Colonic mucosa (tissue), 4 donors: ENCODE measurements at places on chromosomes 13 and 19.

GRCh38 chr19:46886546-46887239 lies 25.9 kb downstream of the ARHGAP35 start:
- H3K27ac ChIP-seq: no peak overlapping the region
- H3K27me3 ChIP-seq: no peaks in the 10 kb centered on the region
- no peaks in the 10 kb centered on the region for H3K4me1 ChIP-seq
- no peaks in the 10 kb centered on the region for H3K36me3 ChIP-seq
- no peak for DNase-seq

DNA sequence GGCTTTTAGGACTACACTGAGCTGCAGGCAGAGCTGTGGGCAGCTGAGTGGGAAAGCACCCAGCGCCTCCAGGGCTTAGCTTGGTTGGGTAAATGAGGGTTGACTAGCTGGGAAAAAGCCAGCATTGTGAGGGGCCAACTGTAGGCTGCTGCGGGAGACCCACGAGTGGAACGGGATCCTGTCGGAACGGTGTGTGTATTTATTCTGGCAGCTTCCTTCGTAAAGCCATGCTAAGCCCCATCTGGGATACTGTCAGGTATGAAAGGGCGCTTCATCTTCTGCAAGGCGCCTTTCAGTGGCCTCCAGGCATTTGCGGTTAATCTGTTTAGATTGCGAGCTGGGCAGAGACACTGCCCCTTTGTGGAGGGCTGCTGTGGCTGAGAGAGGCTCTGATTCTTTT lies 39.5 kb upstream of the CNMD start:
- H3K4me3 ChIP-seq: no peak overlapping the region
- no peaks in the 10 kb centered on the region for H3K27me3 ChIP-seq
- H3K4me1 ChIP-seq: no peaks in the 10 kb centered on the region
- no peaks in the 10 kb centered on the region for H3K36me3 ChIP-seq
- no peak for DNase-seq

- H3K36me3 ChIP-seq: no peaks in the 10 kb centered on the region
- H3K4me3 ChIP-seq: peak overlapping the region; percentile 91
- H3K27ac ChIP-seq: peak overlapping the region; percentile 78
- peak; percentile 59 for DNase-seq
- H3K4me1 ChIP-seq: peaks cover under 1% of the 10 kb centered on the region
Observed at GRCh38 chr19:925087-925525, 729 bp upstream of the ARID3A start.

DNA sequence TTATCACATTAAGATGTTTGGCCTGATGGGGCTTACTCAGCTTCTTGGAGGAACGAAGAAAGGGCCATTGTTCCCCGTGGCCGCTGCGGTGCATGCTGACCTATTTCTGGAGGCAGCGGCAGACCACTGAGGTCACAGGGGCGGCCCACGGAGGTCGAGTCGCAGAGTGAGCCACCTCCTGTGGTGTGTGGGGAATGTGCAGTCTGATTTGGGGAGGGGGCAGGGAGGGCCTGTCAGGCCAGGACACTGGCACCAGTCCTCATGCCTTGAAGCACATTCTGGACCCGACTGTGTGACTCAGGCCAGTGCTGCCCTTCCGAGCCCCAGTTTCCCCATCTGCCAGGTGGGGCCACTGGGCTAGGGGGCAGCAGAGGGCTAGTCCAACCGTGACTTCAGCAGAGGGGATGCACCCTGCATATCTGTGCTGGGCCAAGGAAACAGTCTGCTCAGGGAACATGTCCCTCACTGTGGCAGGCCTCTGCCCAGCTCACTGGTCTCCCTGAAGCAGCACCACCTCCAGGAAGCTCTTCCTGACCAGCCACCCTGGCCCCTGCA lies 6.3 kb downstream of the SLC7A10 start:
- no peak overlapping the region for H3K4me3 ChIP-seq
- H3K36me3 ChIP-seq: no peaks in the 10 kb centered on the region
- no peak overlapping the region for H3K27ac ChIP-seq

DNA sequence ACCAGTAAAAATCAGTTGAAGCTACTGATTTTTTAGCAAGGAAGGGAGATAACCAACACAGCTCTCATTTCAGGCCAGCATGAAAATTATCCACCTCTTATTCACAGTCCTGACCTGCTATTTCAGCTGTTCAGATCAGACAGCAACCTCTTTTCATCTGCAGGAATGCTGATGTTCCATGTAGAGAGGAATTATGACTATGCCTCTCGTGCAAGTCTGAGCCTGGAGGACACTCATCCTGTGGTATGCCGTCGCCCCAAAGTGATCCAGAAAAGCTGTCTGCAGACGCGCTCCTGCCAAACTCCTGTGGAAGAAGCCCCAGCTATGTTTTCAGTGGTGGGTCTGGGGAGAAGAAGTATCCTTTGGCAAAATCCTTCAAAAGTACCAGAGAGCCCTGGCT lies 563.5 kb upstream of the SLITRK1 start:
- no peaks in the 10 kb centered on the region for H3K4me1 ChIP-seq
- no peaks in the 10 kb centered on the region for H3K27me3 ChIP-seq
- H3K4me3 ChIP-seq: no peak overlapping the region
- no peak for DNase-seq
- no peaks in the 10 kb centered on the region for H3K36me3 ChIP-seq

DNA sequence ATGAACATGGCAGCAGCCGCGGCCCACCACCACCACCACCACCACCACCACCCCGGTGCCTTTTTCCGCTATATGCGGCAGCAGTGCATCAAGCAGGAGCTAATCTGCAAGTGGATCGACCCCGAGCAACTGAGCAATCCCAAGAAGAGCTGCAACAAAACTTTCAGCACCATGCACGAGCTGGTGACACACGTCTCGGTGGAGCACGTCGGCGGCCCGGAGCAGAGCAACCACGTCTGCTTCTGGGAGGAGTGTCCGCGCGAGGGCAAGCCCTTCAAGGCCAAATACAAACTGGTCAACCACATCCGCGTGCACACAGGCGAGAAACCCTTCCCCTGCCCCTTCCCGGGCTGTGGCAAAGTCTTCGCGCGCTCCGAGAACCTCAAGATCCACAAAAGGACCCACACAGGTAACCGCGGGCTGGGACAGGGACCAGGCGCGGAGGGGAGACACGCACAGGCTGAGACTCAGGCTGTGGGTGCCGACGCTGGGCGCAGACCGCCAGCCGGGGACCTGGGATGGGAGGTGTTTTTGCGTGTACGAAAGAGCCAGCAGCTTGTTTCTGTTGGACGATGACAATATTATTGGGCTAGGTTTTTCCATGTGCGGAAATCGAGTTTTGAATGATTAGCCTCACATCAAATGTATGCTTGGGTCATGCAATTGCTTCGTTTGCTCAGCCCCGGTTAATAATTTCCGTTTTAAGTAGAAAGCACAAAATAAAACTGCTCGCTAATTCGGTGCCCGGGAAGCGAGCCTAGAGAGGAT lies 1.3 kb downstream of the ZIC2 start:
- no peak overlapping the region for H3K4me3 ChIP-seq
- no peak overlapping the region for H3K27ac ChIP-seq
- peaks cover 10% of the 10 kb centered on the region for H3K4me1 ChIP-seq
- no peak for DNase-seq

DNA sequence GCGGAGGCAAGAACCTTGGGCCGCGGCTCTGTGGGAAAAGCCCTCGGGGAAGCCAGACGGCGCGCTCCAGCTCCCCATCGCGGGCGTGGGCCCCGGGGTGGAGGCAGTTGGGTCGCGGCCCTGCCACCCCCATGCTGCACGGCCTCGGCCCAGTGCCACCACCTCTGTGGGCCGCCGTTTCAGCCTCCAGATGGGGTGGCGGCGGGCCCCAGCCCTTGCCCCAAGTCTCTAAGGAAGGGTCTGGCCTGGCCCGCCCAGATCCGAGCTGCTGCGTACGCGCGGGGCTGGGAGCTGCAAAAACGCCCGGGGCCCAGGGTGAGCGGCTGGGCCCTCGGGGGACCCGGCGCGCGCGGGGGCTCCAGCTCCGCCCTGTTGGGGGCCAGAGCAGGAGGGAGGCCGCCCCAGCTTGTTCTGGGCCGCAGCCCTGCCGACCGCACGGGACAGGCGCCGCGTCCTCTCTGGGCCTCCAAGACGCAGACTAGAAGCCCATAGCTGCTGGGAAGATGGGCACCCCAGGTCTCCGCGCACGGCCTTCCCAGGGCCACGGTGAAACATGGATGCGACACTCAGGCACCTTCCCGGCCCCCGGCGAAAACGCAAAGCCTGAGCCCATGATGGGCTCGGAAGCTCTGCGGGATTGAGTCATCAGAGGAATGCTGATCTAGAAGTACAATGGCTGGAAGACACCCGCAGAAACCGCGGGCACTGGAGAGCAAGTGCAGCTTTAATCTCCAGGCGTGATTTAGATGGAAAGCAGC lies 110.1 kb downstream of the KCTD15 start:
- no peaks in the 10 kb centered on the region for H3K36me3 ChIP-seq
- peak overlapping the region; percentile 45 for H3K4me3 ChIP-seq
- H3K27ac ChIP-seq: no peak overlapping the region
- DNase-seq: no peak

DNA sequence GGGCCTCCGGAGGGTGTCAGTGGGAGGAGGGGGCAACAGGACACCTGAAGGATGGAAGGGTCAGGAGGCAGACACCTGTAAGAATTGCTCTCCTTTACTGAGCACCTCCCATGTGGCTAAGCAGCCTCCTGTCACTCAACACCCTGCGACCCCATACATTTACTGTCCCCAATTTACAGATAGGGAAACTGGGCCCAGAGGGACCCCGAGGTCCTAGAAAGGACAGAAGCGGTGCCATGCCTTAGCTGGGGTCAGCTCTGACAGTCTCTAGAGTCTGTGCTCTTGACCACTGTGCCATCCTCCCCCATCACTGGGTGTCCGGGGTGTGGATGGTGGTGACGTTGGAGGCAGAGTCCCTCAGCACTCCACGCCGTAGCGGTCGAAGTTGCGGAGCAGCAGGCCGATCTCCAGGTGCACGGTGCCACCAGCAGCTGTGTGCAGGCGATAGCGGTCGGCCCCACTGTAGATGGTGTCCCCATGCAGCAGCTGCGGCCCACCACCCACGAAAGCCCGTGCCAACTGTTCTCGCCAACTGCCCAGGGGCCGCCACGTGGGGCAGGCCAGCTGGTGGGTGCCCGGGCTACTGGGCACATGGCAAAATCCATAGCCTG lies 726 bp upstream of the TGFB1 start:
- peaks cover 7% of the 10 kb centered on the region for H3K27me3 ChIP-seq
- H3K4me1 ChIP-seq: peaks cover 6% of the 10 kb centered on the region
- peak; percentile 28 for DNase-seq
- no peaks in the 10 kb centered on the region for H3K36me3 ChIP-seq
- peak overlapping the region; percentile 81 for H3K27ac ChIP-seq

- no peaks in the 10 kb centered on the region for H3K36me3 ChIP-seq
- DNase-seq: no peak
- no peak overlapping the region for H3K27ac ChIP-seq
- H3K27me3 ChIP-seq: no peaks in the 10 kb centered on the region
- no peak overlapping the region for H3K4me3 ChIP-seq
Observed at GRCh38 chr13:72599178-72599743, 128.2 kb downstream of the MZT1 start.

DNA sequence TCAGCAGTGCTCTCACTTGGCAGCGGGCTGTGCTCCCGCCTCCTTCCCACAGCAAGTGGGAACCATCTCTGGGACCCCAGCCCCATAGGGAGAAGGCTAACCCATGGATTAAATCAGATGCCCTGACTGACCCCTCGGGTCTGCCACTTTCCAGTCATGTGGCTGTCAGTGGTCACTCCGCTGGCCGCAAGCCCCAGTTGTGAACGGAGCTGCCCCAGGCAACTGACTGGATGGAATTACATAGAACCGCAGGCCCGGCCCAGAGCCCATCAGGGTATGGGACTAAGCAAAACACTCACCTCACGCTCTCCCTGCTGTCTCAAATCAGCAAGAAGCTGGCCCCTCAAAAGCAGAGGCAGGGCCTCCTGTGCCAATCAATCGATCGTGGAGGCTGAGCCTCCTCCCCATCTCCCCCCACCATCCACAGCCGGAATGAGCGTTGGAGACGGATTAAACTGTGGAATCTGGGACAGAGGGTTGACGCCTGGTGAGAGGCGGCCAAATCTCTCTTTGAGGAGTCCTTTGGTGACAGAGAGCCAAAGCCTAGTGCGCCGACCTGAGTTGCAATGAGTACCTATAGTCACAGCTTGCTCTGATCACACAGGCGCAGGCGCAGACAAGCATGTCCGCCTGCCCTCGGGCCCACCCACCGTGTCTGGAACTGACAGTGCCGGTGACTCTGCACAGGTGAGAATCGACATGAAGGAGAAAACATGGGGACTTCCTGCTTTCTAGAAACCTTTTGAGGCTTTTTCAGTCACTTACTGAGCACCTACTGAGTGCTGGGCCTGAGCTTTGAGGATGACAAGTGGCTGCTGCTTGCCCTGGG lies 38.7 kb downstream of the PBX4 start:
- no peaks in the 10 kb centered on the region for H3K27me3 ChIP-seq
- H3K4me3 ChIP-seq: no peak overlapping the region
- no peak for DNase-seq
- no peaks in the 10 kb centered on the region for H3K4me1 ChIP-seq
- H3K36me3 ChIP-seq: no peaks in the 10 kb centered on the region
- peak overlapping the region; percentile 50 for H3K27ac ChIP-seq

GRCh38 chr13:114140906-114141250 lies 8.5 kb upstream of the RASA3 start:
- DNase-seq: no peak
- H3K36me3 ChIP-seq: no peaks in the 10 kb centered on the region
- peaks cover 11% of the 10 kb centered on the region for H3K4me1 ChIP-seq
- no peaks in the 10 kb centered on the region for H3K27me3 ChIP-seq
- H3K4me3 ChIP-seq: no peak overlapping the region

DNA sequence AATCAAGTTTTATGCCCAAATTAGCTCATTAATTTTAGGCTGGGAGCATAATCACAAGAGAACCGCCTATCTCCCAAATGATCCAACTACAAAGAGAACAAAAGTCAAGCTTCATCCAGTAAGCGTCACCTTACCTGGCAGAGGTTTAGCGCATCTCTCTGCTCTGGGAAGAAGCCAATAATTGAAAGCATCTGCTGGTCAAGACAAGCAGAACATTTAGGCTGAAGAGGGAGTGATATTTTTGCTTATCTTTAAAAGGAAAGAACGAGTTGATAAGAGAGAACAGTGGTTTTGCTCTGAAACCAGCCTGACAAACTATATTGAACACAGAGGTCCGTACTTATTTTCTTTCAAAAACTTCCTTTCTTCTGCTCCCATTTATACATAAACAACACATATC lies 242.1 kb downstream of the ENOX1 start:
- no peaks in the 10 kb centered on the region for H3K4me1 ChIP-seq
- no peak overlapping the region for H3K4me3 ChIP-seq
- H3K27ac ChIP-seq: no peak overlapping the region
- no peaks in the 10 kb centered on the region for H3K27me3 ChIP-seq
- H3K36me3 ChIP-seq: no peaks in the 10 kb centered on the region
- no peak for DNase-seq

- no peak overlapping the region for H3K27ac ChIP-seq
- H3K4me1 ChIP-seq: no peaks in the 10 kb centered on the region
- DNase-seq: peak; percentile 52
- no peak overlapping the region for H3K4me3 ChIP-seq
Observed at GRCh38 chr19:41000310-41000737, 9.2 kb downstream of the CYP2B6 start.
